Activated CD8-positive, alpha-beta T cell treated with anti-CD3 and anti-CD28 coated beads, Interleukin-2, amount 10 ng/mL, durations not matched to agents 7 days and 5 days (primary cell): ENCODE measurements at places on chromosomes 13 and 19. TPM values are rescaled to one million over a fixed set of nuclear protein-coding genes. Genes with fewer than 3 reads are reported as not detected.

THSD8 gene
- total RNA-seq = 17.7 TPM

PSG7 gene
- total RNA-seq = not detected

DNA sequence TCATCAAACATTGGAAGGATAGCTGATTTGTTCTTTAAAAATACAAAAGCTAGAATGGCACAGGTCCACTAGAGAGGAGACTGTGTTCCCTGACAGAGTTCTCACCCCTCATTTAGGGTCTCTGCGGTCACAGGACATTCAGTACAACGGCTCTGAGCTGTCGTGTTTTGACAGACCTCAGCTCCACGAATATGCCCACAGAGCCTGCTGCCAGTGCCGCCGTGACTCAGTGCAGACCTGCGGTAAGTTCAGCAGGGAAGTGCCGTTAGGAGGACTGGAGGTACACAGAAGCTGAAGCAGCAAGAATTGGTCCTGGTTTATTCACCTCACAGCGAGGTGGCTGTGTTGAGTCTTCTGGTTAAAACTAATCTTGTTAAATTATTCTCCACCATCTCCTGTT, 90.0 kb downstream of the TNFRSF19 start:
- H3K4me1 ChIP-seq = no peaks in the 10 kb centered on the region
- no peak overlapping the region for H3K4me3 ChIP-seq
- no peak for DNase-seq
- peaks cover 23% of the 10 kb centered on the region for H3K27me3 ChIP-seq
- H3K36me3 ChIP-seq = no peaks in the 10 kb centered on the region

DNA sequence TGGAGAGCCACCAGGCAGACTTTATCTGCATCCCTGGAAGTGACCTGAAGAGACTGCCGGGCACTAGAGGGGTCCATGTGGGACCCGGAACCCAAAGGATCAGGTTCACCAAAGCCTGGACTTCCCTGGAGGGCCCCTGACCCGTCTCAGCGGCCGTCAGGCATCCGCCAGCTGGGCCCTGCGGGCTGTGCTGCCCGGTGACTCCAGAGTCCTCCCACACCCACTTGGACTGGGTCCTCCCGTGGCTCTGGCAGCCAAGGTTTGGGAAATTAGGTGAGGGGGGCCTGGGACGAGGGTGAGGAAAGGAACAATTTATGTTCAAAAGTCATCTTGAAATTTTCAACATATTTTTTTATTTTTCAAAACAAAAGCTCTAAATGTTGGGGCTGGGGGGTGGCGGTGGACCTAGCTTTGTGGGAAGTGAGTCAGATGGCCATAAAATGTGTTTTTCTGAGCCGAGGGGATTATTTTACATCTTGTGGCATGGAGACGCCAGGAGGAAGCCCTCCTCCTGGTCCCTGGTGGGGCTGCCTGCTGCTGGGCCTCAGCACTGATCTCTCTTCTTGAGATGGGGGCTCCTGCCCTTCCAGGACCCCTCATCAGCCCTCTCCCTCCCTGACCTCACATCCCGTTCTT, 20.2 kb downstream of the CEBPA start:
- peaks cover 22% of the 10 kb centered on the region for H3K4me1 ChIP-seq
- no peak overlapping the region for H3K27ac ChIP-seq
- H3K36me3 ChIP-seq = no peaks in the 10 kb centered on the region
- DNase-seq = no peak
- peaks cover 11% of the 10 kb centered on the region for H3K27me3 ChIP-seq

DNA sequence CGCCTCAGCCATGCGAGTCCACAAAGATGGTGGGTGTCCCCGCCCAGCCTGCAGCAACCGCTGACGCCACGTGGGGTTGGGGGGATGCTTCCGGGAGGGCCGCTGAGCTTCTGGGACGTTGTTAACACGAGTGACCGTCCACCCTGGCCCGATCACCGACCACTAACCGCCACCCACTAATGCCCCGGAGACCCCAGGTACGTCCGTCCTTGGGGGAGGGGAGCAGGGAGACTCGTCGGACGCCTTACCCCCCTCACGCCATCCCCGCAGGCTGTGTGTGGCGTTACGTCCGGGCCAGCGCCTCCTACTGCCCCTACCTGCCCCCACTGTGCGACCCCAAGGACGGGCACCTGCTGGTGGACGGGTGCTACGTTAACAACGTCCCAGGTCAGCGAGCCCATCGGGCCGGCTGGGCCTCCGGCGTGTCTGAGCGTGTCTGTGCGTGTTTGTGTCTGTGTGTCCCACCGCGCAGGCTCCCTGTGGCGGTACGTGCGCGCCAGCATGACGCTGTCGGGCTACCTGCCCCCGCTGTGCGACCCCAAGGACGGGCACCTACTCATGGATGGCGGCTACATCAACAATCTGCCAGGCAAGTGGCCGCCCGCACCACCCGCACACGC, 21.3 kb downstream of the PNPLA6 start:
- DNase-seq = no peak
- no peaks in the 10 kb centered on the region for H3K27me3 ChIP-seq
- peaks cover 21% of the 10 kb centered on the region for H3K4me1 ChIP-seq
- no peak overlapping the region for H3K4me3 ChIP-seq

GRCh38 chr13:42981317-42981716, 10.7 kb downstream of the EPSTI1 start:
- no peak overlapping the region for H3K27ac ChIP-seq
- no peaks in the 10 kb centered on the region for H3K27me3 ChIP-seq

- H3K27ac ChIP-seq = no peak overlapping the region
- no peaks in the 10 kb centered on the region for H3K36me3 ChIP-seq
- DNase-seq = no peak
Measured at GRCh38 chr13:44368062-44368591, 5.5 kb upstream of the SERP2 start.
